Stimulated activated CD8-positive, alpha-beta memory T cell treated with anti-CD3 and anti-CD28 coated beads, Interleukin-4, amount 100 ng/mL, for 1 hour (primary cell): ENCODE measurements at places on chromosomes 1 and 21.

- DNase-seq = no peak
Observed at GRCh38 chr1:85465099-85465785, at the start of gene DDAH1. TSS of gene DDAH1 (minus strand) at chr1:85465159. CDS start at chr1:85465045, 114 bp downstream.

- DNase-seq = no peak
Observed at GRCh38 chr1:36383240-36383639, 2.5 kb downstream of the STK40 start.

DNA sequence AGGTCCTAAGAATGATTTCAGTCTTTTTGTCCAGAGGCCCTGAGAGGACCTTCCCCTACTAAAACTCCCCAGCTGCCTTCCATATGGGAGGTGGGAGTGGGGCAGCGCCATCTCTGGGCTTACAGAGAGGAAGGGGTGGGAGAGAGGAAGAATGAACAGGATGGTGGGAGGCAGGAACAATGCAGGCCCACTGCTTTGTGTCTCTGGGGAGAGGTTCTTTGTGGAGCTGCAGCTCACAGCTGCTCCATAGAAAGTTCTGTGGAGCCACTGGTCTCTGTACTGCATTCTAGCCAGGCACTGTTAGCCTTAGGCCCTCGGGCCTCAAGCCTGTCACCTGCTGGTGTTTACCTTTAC lies 43.6 kb upstream of the A3GALT2 start:
- no peak for DNase-seq

DNA sequence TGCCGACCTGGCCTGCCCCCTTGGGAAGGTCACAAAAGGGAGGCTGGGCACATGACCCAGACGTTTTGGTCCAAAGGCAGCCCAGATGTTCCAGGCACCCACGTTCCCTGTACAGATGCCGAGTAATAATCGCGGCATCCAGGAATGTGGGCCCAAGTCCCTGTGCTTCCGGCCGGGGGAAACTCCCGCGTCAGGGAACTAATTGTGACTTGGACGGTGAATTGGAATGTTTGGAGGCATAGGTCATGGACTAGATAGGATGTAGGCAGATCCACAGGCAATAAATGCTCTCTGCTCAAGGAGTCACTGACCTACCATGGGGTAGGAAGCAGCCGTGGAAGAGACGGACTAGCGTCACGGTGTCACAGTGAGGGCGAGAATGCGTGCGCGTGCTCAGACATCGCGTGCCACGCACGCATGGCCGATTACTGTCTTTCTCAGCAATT lies 178.4 kb downstream of the DUSP10 start:
- DNase-seq = no peak

GRCh38 chr21:34952701-34953100 lies 96.4 kb downstream of the RUNX1 start:
- no peak for DNase-seq

- no peak for DNase-seq
Observed at GRCh38 chr1:228437424-228437962, 20.8 kb upstream of the TRIM17 start.

DNA sequence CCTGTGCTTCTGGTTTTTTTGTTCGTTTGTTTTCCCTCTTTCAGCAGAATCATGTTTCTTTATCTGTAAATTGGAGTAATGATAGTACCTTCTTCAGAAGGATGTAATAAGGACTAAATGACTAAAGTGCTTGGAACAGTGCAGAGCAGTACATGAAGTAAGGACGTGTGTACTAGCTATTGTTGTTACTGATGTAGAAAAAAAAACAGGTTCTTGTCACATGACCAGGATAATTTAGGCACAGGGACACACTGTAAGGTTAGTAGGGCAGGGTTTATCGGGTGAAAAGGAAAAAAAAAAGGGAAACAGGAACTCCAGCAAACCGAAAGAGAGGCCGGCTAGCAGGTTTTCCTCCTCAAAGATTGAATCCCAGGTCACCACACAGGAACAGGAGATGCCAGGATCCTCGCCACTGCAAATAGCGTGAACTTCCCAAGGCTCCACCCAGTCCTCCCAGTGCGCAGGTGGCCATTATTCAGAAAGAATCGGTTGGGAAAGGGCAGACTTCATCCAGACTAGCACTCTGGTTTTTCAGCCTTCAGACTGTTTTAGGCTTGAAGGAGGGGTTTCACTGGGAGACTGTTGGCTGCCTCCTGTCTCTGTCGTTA lies 63.8 kb upstream of the PRRC2C start:
- no peak for DNase-seq

DNA sequence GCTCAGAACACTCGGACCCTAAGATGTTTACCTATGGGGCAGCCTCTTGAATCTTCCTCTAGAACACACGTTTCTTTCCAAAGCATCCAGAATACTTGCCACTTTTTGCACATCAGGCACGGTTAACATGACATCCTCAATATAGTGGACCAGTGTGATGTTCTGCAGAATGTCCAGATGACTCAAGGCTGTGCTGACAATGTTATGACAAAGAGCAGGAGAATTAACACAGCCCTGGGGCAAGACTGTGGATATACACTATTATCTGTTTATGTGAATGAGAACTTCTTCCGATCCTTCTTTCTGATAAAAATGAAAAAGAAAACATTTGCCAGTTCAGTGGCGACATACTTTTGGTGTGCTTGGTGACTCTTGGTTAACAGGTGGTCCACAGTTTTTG lies 154.3 kb downstream of the PDE4B start:
- DNase-seq = no peak

DNA sequence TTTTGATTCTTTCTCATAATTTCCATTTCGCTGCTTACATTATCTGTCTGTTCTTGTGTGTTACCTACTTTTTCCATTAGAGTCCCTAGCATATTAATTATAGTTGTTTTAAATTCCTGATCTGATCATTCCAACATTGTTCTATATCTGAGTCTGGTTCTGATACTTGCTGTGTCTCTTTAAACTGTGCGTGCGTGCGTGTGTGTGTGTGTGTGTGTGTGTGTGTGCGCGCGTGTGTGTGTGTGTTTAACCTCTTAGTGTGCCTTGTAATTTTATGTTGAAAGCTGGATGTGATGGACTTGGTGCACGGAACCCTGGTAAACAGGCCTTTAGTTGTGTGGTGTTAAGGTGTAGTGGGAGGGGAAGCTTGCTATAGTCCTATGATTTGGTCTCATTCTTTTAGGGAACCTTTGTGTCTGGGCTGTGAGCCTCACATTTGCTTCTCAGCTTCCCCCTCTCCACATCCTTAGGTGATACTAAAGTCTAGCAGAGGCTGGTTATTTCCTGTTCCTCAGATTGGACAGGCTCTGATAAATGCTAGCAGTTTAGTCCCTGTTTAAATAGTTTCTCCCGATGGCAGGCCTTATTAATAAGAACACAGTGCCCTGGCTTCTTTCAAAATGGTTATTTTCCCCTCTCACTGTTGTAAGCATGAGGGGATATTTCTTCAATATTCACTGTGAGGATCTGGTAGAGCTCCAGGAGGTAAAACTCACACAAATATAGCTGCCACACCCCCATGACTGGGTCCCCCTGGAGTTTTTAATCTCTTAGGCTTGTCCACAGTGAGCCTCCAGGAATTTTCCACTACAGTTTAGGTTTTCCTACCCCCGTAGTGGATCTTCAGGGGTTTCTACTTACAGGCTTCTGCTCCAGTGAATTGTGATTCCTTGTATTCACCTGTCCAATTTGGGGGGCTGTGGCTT lies 118.3 kb downstream of the GALNT2 start:
- no peak for DNase-seq

DNA sequence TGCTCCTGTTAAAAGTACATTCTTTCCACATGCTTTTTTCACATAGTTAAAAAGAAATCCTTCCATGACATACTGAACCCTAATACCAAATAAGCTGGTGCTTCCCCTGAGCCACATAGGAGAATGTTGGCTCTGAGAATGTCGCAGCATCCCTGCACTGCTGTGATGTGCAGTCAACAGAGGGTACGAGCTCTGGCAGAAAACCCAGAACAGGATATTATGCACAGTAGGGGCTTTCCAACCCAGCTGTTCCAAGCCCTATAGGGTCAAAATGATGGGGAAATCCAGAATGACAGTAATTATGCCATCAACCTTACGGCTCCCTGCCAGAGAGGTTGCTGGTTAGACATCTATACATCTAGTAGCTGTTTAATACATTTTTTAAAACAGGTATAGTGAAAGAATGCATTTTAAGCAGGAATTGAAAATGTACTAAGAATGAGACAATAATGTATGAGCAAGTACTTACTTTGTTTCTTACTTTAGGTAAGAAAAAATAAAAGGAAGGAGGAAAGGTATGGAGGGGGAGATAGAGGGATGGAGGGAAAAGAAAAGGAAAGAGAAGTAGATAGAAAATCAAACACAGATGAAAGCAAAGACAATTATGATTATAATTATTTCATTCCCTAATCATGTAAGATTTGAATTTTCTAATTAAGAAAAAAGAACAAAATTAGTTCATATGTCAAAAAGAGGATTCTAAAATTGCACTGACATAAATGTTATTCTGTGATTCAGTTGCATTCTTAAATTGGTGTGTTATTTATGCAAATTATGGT lies 126.0 kb downstream of the NR5A2 start:
- DNase-seq = no peak

GRCh38 chr1:228197555-228198147 lies 10.2 kb upstream of the OBSCN start:
- DNase-seq = no peak

GRCh38 chr1:159746666-159747065 lies 32.3 kb upstream of the CRP start:
- no peak for DNase-seq

- no peak for DNase-seq
Observed at GRCh38 chr1:51699391-51699790, 82.5 kb downstream of the OSBPL9 start.

DNA sequence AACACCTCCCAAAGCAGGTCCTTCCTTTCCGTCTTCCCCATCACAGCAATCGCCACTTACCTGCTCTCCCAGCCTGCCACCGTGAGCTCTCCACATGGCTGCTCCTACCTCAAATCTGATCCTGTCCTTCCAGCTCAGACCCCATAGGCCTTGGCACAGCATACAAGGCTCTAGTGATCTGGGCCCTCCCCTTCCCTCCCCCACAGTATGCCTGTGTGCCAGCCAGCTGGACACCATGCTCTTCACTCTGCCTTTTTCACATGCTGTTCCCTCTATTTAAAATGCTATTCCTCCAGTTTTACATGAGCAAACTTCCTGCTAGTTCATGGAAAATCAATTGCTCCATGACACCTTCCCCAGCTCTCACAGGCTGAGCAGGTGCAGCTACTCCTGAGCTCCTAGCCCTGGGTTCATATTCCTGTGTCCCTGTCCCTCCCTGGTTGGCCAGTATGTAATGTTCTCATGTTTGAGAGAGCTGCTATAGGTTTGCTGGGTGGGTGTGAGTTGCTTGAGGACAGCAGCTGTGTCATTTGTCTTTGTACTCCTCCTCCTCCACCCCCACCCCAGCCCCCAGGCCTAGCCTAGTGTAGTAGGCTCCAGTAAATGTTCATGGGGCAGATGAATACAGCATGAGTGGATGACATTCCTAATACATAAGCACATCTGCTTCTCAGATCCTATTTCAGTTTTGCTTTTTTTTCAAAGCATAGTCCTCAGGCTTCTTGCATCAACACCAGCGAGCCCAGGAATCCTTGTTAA lies 6.3 kb upstream of the TNNT2 start:
- DNase-seq = no peak

GRCh38 chr1:5532811-5533210 lies 459.4 kb downstream of the NPHP4 start:
- DNase-seq = no peak

- DNase-seq = no peak
Observed at GRCh38 chr1:151574575-151575529, 34.7 kb downstream of the TUFT1 start.

DNA sequence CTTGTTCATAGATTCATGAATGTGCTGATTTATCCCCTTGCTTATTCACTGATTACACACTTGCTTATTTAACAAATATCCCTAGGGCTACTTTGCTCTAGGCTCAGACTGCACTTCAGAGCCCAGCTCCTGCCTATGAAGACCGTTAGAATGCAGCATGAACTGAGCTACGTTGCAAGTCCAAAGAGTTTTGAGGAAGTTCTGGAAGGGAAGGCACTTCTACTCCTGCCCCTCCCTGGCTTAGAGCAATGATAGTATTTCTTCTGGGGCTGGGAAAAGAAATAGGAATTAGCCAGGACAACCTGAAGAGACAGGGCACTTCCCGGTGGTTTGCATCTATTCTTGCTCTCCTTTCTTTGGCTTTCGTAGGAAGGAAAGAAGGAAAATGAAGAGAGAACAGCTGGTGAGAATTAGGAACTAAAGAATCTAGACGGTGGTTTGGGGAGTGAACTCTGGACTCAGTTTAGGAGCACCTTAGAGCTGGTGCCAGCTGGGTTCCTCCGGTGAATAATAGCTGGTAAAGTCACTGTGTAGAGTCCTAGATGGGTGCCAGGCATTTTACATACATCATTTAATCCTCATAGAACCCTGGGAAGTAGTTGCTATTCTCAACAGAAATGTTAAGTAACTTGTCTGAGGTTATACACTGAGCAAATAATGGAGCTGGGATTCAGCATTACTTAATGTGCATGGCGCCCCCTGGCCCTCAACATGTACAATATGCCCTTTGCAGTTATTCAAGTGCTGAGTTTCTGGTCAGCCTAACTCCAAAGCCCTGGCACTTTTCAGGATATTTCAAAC lies 65.9 kb downstream of the NDUFS5 start:
- DNase-seq = no peak

DNA sequence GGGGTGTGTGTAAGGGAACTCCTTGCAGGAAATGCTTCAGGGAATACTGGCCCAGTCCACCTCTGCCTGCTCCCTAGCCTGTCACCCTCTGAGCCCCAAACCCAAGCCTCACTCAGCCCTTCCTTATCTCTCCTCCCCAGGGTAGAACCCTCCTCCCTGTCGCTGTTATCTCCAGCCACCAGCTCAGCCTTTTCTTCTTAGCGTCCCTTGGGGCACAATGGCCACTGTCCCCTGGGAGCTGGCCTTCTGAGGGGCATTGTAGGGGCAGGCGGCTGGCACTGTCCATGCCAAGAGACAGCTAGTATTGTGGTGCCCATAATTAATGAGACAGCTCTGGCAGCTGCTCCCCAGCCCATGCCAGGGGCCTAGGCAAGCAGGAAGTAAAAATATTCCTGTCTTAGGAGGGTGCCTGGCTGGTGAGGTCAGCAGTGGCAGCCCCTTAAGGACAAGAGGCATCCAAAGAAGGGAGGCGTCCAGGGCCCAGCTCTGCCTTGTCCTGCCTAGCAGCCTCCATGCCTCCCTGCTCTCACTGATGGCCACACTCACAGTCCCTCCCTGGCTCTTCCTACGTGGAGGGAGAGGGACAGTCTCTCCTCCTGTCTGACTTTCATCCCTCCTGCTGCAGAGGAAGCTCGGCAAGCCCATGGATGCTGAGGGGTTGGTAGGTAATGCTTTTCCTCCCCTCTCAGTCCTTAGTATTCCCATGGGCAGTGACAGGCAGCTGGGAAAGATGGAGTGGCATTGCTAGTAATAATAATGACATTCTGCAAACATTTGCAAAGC lies 37.5 kb downstream of the KCNQ4 start:
- no peak for DNase-seq

DNA sequence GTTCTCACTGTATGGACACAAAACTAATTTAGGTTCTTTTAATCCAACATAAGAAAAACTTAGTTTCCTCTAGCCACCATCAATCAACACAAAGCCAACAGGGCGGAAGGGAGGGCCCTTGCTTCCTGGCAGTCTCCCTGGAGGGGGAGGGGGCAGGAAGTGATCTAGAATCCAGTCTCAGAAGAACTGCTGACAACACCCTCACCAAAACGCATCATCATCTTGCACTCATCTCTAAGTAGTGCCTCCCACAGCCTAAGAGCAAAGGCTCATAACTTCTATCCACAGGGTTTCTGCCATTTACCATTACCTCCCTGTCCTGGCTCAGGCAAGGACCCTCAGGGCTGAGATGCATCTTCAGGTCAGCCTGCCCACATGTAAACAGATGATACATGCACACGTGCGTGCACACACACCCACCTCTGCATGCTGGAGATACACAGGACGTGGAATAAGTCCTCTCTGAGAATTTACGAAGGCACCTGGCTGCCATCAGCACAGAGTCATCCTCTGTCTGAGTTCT lies 20.5 kb downstream of the HIVEP3 start:
- no peak for DNase-seq
